ENCODE measurements at places on chromosomes 3 and 15.
A peak's percentile ranks its signal among the peaks of the same experiment; 100 is the strongest.

- no peak for DNase-seq
Measured at GRCh38 chr3:41662288-41662687, 299.6 kb downstream of the ULK4 start.

GRCh38 chr3:121995161-121996137, 26.6 kb downstream of the ILDR1 start:
- DNase-seq = no peak

- DNase-seq = no peak
Measured at GRCh38 chr3:30221619-30222018, 384.8 kb upstream of the TGFBR2 start.

GRCh38 chr3:64837126-64837738, 149.4 kb upstream of the ADAMTS9 start:
- DNase-seq = no peak

- DNase-seq = no peak
Measured at GRCh38 chr3:5254281-5255048, 67.0 kb downstream of the EDEM1 start.

- DNase-seq = no peak
Measured at GRCh38 chr15:38304481-38304880, 51.8 kb downstream of the SPRED1 start.

GRCh38 chr3:196377321-196377720, 39.1 kb upstream of the TM4SF19 start:
- no peak for DNase-seq

- DNase-seq = no peak
Measured at GRCh38 chr3:16885593-16886302, 993 bp downstream of the PLCL2 start.

DNA sequence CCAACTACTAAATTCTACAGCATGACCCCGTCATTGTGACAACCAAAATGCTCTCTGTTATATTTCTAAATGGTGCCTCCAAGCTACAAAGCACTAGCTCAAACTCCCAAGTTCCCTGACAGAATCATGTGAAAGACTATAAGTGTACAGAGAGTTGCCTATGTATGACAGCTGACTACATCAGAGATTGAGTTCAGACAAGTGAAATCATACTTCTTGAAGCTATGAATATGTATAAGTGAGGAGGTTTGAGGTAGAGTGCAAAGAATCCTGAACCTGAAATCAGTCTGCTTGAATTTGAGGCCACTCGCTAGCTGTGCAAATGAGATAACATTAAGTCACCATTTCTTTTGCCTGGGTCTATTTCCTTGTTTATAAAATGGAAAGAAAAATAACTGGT, 63.9 kb upstream of the TP63 start:
- no peak for DNase-seq

DNA sequence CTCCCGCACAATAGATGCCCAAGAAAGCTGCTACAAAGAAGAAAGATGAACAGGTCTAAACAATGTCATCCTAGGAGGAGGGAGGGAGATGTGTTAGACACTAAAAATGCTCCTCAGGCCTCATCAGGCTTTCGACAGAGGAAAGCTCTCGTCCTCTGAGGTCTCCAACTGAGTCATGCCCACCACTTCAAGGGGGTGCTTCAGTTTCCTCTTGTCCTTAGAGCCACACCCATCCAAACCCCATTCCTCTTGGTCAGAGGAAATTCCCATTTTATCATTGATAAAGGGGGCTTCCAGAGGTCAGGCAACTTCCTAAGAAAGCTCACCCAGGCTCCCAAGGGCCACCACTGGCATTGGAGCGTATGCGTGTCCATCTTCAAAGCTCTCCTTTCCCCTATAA, 50.1 kb downstream of the HEG1 start:
- DNase-seq = no peak

DNA sequence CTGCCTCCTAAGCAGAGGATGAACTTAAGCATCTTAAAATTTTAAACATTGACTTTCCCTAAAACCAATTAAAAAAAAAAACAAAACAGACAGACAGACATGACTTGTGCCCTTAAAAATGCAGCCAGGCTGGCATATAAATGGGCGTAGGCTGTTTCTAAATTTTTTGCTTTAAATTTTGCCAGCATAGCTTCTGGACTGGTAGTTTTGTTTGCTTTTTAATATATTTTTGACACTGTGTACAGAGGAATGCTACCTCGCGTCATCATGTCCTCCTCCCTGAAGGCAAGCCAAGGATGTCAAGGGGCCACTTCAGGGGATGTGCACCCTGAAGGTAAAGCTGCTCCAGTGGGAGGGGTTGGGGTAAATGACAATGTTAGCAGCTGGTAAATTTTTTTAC, 134.8 kb downstream of the PGPEP1L start:
- DNase-seq = no peak

GRCh38 chr3:45612918-45613602, 18.5 kb downstream of the LIMD1 start:
- DNase-seq = no peak

GRCh38 chr3:3665961-3666640, 133.1 kb upstream of the LRRN1 start:
- DNase-seq = no peak

- peak; percentile 75 for DNase-seq
Measured at GRCh38 chr3:194395778-194396538, 3.1 kb downstream of the GP5 start.

- DNase-seq = no peak
Measured at GRCh38 chr3:104178680-104179079, 1188.0 kb upstream of the ALCAM start.

DNA sequence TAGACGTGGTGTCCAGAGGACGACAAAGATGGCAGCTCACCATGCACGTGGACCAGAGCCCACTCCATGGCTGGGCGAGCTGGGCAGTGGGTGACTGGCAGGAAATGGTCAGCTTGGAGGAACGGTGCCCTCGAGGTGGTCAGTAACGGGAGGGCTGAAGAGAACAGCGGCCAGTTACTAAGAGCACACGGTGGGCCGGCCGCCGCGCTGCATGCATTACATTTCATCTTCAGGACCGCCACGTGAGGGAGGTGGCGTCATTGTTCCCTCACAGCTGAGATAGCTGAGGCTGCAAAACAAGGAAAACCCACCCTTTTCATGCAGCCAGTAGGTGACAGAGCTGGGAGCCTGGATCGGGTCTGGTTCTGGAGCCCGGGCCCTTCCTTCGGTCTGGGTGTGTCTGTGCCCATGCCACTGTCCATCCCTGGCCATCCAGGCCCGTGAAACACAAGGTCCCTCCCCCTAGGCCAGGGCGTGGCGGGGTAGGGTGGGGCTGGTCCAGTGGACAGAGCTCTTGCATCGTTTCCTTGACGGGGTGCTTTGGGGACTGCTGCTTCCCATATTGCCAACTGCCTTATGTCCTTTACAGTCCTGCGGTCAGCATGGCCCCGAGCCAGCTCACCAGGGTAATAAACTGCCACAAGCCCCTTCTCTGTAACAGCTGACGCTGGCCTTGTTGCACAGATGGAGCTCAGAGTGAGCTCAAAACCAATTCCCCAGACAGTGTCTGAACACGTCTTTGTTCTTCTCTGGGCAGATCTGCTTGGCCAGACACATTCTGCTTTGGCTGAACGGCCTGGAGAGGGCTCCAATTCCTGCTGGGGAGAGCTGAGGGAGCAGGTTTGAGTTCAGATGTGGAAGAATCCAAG, 51.8 kb downstream of the RGMA start:
- DNase-seq = peak; percentile 83

GRCh38 chr15:57418635-57419034, 42.3 kb downstream of the CGNL1 start:
- no peak for DNase-seq

DNA sequence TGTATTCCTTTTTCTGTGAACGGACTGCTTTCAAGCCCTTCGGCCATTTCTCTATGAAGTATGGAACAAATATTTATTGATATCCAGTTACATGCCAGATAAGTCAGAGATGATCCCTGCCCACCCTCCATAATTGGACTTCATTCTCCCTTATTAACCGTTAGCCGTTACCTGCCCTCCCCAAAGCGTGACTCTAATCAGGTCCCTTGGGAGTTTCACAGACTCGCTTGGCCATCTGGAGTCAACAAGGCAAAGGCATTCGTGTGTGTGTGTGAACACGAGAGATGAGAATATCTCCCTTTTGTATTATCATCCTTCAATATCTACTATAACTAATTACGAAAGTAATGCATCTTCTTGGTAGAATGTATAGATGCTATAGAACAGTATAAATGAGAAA, 314.5 kb downstream of the TLE3 start:
- DNase-seq = no peak

GRCh38 chr3:99872923-99873254, 55.2 kb downstream of the CMSS1 start:
- DNase-seq = no peak

GRCh38 chr3:5545719-5546118, 358.2 kb downstream of the EDEM1 start:
- DNase-seq = no peak

DNA sequence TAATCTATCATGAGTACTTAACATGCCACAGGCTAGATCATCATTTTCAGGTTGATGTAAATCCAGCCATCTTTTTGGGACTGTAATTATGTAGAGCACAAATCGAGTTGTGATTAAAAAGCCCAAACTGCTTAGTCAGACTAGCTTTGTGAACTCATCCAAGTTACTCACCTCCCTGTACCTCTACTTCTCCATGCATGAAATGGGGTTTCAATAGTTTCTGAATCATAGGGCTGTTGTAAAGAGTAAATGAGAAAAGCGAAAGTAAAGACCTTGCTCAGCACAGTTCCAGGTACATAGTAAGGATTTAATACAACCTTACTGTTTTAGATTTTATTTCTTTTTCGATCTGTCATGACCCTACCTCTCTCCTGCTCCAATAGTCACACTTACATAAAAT, 85.6 kb upstream of the GAP43 start:
- DNase-seq = no peak

DNA sequence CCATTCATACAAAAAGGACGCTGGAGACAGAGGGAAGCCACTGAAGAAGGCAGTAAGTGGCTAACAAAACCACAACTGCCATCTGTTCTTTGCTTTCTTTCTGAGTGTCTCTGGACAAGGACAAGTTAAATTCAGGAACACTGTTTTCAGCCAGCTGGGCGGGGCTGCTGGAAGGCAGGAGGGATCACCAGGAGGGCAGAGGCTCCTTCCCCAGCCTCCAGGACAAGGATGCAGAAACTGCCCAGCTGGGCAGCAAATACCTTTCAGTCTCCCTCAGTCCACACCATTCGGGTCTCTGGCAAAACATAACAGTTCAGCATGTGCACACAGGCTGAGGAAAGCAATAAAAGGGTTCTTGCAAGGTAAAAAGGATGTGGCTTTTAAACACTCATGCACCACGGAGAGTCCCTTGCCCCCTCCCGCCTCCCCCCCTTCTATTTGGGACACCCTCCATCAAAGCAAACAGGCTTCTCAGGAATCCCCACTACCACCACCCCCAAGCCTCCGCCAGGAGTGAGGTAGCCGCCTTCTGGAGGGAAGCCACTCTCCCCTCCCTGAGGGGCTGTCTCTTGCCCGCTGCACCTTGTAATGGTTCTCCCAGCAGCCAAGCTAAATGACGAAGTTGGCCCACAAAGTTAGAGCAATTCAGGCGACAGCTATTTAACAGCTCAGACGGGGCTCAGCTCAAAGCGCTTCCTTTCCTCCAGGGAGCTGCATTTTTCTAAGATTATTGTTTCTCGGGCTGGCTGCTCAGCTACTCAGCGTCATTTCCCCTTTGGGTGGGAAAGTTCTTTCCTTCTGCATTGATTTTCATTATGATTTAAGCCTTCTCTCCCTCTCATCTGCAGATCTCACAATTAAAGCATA, 3.8 kb downstream of the HEG1 start:
- DNase-seq = peak; percentile 88

GRCh38 chr3:30263238-30263924, 343.0 kb upstream of the TGFBR2 start:
- DNase-seq = no peak

DNA sequence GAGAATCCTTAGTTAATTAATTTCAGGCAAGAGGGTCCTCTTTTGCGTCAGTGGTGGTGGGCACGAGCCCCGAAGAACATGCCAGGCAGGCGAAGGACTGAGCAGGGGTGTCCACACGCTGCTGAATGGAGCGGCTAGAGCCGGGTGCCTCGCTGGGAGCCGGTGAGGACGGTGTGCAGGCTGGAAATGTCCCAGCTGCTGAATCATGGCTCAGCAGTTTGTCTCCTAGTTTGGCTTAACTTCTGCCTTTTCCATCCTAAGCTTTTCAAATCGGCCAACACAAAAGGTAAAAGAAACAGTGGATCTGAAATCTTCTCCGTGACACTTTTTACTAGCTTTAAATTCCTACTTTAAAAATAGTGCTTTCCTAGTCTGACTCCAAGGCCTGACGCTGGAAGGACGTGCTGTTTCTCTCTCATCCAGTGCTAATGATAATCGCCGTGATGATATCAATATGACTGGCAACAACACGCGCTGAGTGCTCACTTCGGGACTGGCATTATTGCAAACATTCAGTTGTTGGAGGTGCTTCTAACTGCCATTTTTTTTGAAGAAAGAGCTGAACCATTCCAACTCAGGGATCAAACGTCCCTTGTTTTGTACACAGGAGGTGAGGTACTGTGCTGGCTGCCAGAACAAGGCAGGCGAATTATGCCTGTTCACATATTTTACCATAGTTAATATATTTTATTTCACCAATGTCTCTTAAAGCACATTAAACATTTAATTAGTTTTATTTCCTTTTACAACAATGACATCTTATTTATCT, 19.8 kb downstream of the PCSK6 start:
- peak; percentile 52 for DNase-seq

- no peak for DNase-seq
Measured at GRCh38 chr15:63040509-63040908, 2.0 kb upstream of the TPM1 start.

GRCh38 chr3:177190756-177191681, 6.3 kb downstream of the TBL1XR1 start:
- no peak for DNase-seq

DNA sequence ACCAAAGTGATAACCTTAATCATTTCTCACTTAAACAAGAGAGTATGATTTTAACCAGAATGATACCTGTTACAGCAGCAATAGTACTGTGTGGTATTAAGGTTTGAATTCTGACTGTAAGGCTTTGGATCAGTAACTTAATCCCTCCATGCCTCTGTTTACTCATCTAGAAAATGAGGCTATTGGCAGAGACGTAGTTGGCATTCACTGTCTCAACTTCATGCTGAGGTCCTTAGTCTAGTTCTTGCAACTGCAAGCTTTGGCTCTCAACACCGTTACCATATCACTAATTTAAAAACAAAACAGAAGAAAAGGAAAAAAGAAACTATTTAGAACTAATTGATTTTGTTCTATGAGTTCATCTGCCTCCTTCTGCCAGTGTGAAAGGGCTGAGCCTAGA, 875.4 kb downstream of the MCTP2 start:
- no peak for DNase-seq

DNA sequence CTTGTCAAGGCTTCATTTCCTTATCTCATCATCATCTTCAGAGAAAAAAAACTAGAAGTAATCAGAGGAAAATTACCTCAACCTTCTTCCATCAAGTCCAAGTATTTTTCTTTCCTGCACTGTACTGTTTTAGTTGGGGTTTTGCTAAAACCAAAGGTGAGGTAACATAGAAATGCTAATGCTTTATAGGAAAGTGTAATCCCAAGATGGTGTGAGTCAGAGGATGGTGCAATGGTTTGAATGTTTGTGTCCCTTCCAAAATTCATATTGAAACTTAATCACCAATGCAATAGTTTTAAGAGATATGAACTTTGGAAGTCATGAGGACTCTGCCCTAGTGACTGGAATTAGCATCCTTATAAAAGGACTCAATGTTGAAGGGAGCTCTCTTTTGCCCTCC, 79.5 kb downstream of the KBTBD8 start:
- no peak for DNase-seq
